C1 segment of cervical spinal cord (tissue), 14 donors: ENCODE measurements at places on chromosomes 12 and 14.

DNA sequence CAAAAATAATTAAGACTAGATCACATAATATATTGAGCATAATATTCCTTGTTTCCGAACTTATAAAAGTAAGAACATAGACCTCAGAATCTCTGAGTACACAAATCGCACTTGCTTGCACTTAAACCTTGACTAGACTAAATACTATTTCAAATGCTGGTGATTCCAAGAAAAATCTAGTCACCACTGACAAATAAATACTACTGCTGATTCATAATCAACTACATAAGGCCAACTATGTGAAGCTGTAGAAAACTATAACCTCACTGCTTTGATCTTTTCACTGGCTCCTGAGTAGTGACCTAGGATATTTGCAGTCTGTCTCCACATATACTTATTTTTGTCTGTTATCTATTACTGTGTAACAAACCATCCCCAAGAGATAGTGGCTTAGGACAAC is 245.4 kb downstream of the DIO2 start:
- no peak for DNase-seq

GRCh38 chr14:85943192-85943591 is 413.2 kb downstream of the FLRT2 start:
- DNase-seq: no peak

DNA sequence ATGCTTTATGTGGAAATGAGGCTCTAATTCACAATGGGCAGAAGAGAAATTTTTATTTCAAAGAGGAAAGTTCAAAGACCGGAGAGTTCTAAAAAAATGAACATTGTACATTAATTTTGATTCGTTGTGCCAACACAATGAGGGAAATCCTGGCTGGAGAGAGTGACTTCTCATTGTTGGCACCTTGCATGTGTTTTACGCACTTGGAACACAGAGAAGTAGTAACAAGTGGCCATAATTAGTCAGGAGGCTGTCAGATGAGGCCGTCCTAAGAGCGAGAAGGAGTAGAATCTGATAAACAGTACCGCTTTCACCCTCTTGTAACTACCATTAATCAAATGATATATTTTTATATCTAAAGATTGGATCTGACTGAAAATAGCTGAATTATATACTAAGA is 6.9 kb downstream of the LMO3 start:
- no peak for DNase-seq

- DNase-seq: no peak
Measured at GRCh38 chr14:30753452-30753851, 120.9 kb upstream of the COCH start.

- no peak for DNase-seq
Measured at GRCh38 chr14:91417983-91418386, 365 bp upstream of the CCDC88C start.

DNA sequence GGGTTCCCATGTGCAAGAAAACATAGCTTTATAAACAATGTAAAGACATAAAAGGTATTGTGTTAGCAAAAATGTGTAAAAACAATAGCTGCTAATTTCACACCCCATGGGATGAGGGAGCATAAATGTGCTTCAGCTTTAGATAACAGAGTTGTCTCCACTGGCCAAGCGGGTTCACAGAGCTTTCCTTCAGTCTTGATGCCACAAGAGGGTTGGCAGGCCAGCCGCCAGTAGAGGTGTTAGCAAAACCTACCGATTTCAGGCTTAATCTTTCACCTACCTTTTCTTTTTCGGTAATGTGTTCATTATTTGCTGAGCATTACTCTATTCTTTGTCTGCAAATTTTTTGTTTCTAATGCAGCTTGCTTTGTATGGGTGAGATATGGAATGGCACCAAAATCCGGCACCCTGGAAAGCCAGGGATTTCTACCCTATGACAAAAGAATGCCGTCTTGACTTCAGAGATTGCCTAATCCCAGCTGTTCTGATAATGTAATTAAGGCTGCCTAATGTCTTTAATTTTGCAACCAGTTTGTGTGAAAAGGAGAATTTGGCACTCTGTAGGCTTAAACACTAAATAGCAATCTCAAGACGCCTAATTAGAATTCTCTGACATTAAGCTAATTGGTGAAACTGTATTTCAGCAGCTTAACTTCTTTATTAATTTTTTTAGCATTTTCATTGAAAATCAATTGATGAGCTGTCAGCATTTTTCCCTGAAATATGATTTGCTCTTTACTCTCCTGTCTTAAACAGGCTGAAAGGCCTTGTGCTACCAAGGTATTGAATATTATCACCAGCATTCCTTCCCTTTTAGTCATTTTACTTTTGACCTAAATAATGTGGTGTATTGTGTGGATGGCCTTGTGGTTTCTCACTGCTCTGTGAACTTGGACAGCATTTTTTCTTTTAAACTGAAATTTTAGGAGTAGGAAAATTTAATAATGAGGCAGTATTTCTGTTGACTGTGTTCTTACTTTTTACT is 60.7 kb downstream of the POLR3B start:
- DNase-seq: no peak

GRCh38 chr14:58807191-58807590 is 169.4 kb downstream of the DACT1 start:
- DNase-seq: no peak

DNA sequence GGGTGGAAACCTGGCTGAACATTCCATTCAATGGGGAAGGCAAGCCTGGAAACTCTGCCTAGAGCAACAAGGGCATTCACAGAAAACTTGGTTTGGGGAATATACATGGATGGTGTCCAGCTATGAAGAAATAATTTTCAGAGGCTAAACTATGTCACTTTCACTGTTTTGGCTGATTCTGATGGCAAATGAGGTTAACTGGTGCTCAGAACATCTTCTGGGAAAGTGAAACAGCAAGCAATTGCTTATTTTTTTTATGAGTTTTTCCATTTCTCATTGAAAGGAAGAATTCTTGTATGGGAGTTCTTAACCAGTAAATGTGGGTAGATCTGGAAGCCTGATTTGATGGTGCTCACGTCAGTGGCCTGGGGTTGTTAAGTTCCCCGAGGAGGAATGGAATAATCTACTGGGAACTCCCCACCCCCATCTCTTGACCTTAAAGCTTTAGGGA is 132.8 kb upstream of the BTG1 start:
- DNase-seq: no peak

DNA sequence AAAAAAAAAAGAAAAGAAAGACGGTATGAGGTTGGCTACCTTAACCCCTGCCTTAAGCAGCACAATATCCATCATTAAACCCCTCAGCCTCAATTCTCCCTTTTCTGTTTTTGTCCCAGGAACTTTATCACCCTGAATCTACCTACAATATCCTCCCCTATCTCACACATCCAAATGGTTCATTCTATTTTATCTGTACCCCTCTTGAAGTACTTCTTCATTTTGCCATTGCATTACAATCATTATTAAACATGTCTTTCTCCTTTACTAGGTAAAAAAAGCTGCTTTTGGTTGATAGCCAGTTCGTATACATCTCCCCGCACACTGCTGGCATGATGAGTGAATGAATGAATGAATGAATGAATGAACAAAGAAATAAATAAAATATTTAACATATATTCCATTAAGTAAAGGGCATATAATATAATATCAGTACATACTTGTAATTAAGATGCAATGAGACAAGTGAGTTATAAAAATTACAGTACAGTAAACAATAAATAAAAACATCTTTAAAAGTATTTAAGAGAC is 364 bp upstream of the GPR65 start:
- DNase-seq: no peak

- DNase-seq: no peak
Measured at GRCh38 chr12:29508949-29509348, 11.5 kb upstream of the OVCH1 start.

GRCh38 chr12:10722502-10722904 is 620 bp downstream of the YBX3 start:
- peak; percentile 45 for DNase-seq

DNA sequence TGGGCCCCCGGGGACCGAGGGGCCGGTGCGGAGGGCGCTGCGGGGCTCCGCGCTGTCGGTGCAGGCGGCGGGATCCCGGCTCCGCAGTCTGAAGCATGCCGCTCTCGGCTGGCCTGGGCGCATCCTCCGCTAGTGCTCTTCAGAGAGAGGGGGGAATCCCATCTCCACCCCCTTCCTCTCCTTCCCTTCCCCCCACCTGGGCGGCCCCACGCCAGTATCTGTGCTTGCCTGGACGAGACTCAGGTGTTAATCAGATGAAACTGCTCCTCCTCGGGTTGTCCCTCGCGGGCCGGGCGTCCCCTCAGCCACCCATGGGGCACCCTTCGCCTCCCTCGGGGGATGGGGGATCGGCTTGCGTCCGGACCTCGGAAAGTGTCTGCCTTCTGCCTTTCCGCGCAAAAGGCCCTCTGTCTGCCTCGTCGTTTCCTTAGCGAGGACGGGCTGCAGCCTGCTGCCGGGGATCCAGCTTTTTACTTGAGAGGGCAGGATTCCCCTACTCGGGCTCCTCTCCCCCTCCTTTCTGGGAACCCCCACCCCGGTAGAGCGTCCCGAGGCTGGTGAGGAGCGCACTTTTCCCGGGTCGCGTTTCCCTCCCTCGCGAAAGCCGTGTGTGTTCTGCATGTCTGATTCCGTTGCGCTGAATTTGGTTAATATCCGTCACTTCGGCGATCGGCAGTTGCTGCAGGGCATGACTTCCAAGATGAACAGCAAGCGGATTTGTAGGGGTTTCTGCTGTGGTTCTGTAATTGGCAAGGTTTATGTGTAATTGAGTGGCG is 1.1 kb downstream of the GPHN start:
- DNase-seq: peak; percentile 65

DNA sequence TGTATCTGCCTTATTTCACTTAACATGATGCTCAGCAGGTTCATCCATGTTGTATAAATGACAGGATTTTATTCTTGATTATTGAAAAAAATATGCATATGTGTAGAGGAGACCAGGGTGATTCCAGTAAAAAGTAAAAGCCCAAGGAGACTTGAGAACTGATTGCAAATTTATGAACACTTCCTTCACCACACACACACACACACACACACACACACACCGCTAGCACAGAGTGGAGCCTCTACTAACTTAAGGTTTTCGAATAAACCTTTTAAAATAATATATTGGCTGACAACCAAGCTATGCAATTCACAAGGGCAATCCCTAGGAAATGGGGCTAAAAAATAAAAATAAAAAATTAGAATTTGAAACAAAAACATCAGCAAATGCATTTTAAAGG is 8.3 kb upstream of the KLRK1 start:
- DNase-seq: no peak
